ENCODE measurements at places on chromosomes 3 and 15. TPM values are rescaled to one million over a fixed set of nuclear protein-coding genes. Genes with fewer than 3 reads are reported as not detected.

The GP5 gene
- 0.21 TPM for total RNA-seq

The UCN2 gene
- total RNA-seq = 0.94 TPM

The CCDC174 gene
- 21.1 TPM for total RNA-seq

The MESP1 gene
- total RNA-seq = 5.9 TPM

The ESYT3 gene
- total RNA-seq = 3.5 TPM

GRCh38 chr3:11818033-11818432 lies 28.7 kb downstream of the TAMM41 start:
- H3K4me3 ChIP-seq = no peak overlapping the region
- H3K36me3 ChIP-seq = peaks cover 15% of the 10 kb centered on the region
- DNase-seq = no peak
- no peaks in the 10 kb centered on the region for H3K27me3 ChIP-seq
- H3K27ac ChIP-seq = no peak overlapping the region

- H3K36me3 ChIP-seq = peaks cover 4% of the 10 kb centered on the region
- no peak overlapping the region for H3K27ac ChIP-seq
- peaks cover 79% of the 10 kb centered on the region for H3K27me3 ChIP-seq
- H3K4me3 ChIP-seq = no peak overlapping the region
Observed at GRCh38 chr3:120909602-120909878, 1.5 kb downstream of the STXBP5L start.

DNA sequence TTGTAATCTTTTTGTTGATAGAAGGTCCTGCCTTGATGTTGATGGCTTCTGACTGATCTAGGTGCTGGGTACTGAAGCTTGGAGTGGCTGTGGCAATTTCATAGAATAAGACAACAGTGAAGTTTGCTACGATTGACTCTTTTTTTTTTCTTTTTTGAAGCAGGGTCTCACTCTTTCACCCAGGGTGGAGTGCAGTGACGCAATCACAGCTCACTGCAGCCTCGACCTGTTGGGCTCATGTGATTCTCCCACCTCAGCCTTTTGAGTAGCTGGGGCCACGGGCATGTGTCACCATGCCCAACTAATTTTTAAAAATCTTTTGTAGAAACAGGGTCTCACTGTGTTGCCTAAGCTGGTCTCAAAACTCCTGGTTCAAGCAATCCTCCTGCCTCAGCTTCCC lies 14.2 kb downstream of the ARID3B start:
- no peak overlapping the region for H3K4me3 ChIP-seq
- no peak overlapping the region for H3K27ac ChIP-seq
- H3K4me1 ChIP-seq = no peaks in the 10 kb centered on the region
- no peaks in the 10 kb centered on the region for H3K36me3 ChIP-seq
- H3K27me3 ChIP-seq = no peaks in the 10 kb centered on the region

DNA sequence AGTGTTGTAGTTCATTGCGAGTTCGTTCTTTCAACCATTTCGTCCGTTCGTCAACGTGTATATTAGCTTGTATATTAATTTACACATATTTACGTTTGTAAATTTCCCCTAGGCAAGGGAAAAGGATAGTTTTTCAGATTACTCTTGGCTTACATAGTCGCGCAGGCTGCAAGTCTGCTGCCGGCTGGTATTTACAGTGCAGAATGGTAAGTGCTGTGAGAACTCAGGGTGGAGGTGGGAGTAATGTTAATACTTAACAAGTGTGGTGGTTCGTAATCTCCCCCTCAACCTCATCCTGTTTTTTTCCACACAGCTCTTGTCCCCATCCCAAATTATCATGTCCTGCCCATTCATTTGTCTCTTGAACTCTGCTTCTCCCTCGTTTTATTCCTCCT lies 766 bp downstream of the FAM98B start:
- H3K36me3 ChIP-seq = peaks cover 19% of the 10 kb centered on the region
- no peak for DNase-seq
- H3K4me1 ChIP-seq = peaks cover 8% of the 10 kb centered on the region
- peak overlapping the region; percentile 84 for H3K4me3 ChIP-seq

DNA sequence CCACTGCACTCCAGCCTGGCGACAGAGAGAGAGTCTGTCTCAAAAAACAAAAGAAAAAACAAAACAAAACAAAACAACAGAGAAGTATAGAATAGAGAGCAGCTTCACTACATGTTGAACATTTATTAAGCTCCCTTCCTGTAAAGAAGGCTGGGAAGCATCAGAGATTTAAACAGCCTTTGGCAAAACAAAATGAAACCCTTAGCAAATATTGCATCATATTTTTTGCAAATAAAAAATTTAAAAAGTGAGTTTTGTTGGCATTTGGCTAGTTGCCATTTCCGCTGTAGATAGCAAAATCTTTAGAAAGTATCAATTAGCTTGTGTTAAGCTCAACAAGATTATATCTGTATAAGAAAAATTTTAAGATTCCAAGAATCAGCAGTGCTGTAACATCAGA lies 151.2 kb downstream of the SERPINI1 start:
- no peak for DNase-seq
- peaks cover 19% of the 10 kb centered on the region for H3K4me1 ChIP-seq
- H3K4me3 ChIP-seq = no peak overlapping the region
- H3K36me3 ChIP-seq = no peaks in the 10 kb centered on the region
- H3K27ac ChIP-seq = peak overlapping the region; percentile 36
- H3K27me3 ChIP-seq = peaks cover 34% of the 10 kb centered on the region

DNA sequence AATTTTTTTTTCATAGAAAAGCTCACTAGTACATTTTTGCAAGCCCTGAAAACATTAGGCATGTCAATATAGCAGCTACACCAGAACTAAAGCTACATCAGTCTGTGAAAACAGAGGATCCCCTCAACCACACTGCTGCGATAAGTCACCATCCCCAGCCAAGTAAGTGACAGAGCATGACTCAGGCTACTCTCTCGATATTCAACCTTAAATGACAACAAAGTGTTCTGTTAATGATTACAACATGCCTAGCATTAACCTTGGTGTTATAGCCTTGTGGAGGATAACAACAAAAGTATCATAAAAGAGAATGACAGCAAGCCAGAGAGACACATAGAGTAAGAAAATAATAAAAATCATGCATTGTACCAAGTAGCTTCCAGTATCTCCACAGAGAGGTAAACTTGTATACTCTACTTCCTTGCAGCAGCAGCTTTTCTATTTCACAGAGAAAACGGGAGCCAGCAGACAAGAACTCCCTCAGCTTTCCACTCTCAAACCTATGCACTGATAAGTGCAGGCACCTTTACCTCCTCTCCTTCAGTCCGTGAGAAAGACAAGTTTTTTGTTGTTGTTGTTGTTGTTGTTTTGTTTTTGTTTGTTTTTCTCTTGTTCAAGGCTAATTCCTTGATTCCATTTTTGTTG lies 76.6 kb downstream of the GBE1 start:
- peaks cover 19% of the 10 kb centered on the region for H3K4me1 ChIP-seq
- peak; percentile 6 for DNase-seq
- H3K27ac ChIP-seq = no peak overlapping the region

DNA sequence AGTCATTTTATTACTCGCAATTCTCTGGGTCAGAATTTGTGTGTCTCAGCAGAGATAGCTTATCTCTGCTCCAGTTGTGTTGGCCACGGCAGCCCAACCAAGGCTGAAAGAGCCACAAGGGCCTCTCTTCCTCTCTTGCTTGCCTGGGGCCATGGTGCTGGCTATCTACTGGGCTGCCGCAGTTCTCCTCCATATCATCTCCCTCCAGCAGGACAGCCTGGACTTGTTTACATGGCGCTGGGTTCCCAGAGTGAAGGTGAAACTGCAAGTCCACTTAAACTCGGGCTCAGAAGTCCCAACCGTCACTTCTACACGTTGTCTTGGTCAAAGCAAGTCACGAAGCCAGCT lies 134.8 kb downstream of the UACA start:
- no peaks in the 10 kb centered on the region for H3K36me3 ChIP-seq
- no peak overlapping the region for H3K27ac ChIP-seq
- H3K4me3 ChIP-seq = no peak overlapping the region
- peaks cover 25% of the 10 kb centered on the region for H3K27me3 ChIP-seq
- H3K4me1 ChIP-seq = peaks cover 19% of the 10 kb centered on the region
- DNase-seq = no peak

DNA sequence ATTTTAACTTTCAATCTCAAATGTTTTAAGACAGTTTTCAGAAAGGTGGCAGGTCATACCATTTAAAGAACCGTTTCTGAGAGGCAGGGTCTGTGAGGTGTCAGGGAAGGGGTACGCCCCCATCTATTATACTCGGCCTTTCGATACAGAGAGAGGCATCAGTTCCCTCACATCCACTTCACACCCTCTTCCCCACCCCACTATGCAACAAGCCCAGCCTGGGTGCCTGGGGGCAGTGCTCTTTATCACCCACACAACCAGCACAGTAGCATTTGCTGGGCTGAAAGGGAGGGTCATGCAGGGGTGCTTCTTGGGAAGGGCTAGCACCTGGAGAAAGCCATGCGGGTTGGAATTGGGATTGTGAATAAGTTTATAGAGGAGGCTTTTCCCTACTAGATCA lies 56.0 kb upstream of the KCNMB2 start:
- no peak for DNase-seq
- H3K4me3 ChIP-seq = no peak overlapping the region
- H3K27me3 ChIP-seq = no peaks in the 10 kb centered on the region
- H3K4me1 ChIP-seq = no peaks in the 10 kb centered on the region

DNA sequence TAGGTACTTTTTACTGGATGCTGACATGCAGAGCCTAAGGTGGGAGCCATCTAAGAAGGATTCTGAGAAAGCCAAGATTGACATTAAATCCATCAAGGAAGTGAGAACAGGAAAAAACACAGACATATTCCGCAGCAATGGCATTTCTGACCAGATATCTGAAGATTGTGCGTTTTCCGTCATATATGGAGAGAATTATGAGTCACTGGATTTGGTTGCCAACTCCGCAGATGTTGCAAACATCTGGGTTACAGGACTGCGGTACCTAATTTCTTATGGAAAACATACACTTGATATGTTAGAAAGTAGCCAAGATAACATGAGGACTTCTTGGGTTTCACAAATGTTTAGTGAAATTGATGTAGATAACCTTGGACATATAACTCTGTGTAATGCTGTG lies 125.1 kb downstream of the PLCL2 start:
- H3K27ac ChIP-seq = no peak overlapping the region
- no peaks in the 10 kb centered on the region for H3K27me3 ChIP-seq

DNA sequence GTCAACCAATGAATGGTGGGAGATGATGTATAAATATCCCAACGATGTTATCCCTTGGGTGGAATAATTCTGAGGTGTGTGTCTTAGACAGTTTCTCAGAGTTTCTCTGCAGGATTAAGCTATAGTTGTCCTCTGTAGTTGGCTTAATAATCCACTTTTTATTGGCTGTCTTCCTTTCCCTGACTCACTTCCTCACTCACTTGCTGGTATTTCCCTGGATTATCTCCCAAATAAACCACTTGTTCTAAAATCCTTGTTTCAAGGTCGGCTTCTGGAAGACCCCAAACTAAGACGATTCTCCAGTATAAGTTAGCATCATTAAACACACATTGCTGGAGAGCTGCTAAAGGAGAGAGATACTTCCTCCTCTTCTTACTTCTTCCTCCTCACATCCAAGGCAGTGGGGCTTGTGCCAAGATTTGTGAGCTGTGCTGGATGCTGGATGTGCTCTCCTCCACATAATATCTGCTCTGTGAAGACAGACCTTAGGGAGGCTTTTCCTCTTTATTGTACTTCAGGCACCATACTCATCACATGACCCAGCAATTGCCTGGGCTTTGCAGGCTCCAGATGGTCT lies 22.5 kb upstream of the ROPN1 start:
- no peak overlapping the region for H3K4me3 ChIP-seq
- peaks cover 86% of the 10 kb centered on the region for H3K27me3 ChIP-seq
- H3K36me3 ChIP-seq = no peaks in the 10 kb centered on the region
- H3K4me1 ChIP-seq = peaks cover 12% of the 10 kb centered on the region
- no peak for DNase-seq
- no peak overlapping the region for H3K27ac ChIP-seq

GRCh38 chr3:71087143-71088018 lies 496.1 kb downstream of the FOXP1 start:
- no peak for DNase-seq
- H3K27me3 ChIP-seq = no peaks in the 10 kb centered on the region
- H3K4me1 ChIP-seq = no peaks in the 10 kb centered on the region
- no peak overlapping the region for H3K4me3 ChIP-seq

- H3K36me3 ChIP-seq = no peaks in the 10 kb centered on the region
- peak; percentile 2 for DNase-seq
- peaks cover 10% of the 10 kb centered on the region for H3K4me1 ChIP-seq
- H3K27ac ChIP-seq = no peak overlapping the region
- H3K27me3 ChIP-seq = no peaks in the 10 kb centered on the region
Observed at GRCh38 chr3:16399473-16399872, 114.0 kb downstream of the RFTN1 start.

DNA sequence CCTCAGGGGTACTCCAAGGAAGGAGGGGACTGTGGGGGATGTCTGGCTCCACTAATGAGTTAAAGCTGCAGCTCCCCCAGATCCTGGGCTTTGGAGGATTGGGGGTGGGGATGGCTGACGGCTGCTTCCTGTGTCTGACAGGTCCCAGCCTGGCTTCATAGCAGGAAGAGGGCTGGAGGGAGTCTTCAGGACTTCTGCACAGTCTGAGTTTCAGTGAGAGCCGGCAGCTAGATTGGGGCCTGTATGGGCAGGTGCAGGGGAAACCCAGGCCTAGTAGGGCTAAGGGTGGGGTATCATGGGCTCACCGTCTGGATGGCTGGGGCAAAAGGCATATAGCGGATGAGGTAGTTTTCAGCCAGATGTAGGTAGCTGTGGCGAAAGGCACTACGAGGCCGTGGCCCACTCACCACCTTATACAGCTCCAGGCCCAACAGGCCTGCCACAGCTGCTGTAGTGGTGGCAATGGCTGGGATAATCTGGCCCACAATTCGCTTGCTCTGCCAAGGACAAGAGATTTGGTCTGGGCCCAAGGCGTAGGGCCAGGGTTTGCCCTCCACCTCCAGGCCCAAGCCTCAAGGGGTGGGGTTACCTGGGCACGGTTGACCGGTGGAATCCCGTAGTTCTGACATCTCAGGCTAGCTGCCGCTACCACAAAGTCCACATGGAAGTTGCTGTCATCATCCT lies 4.5 kb downstream of the INKA1 start:
- no peak for DNase-seq
- H3K27me3 ChIP-seq = peaks cover 19% of the 10 kb centered on the region
- peaks cover 2% of the 10 kb centered on the region for H3K4me1 ChIP-seq
- peaks cover 4% of the 10 kb centered on the region for H3K36me3 ChIP-seq

All from Calu3 (cell line).